ENCODE measurements at places on chromosomes 12 and 14. TPM values are rescaled to one million over a fixed set of nuclear protein-coding genes. Genes with fewer than 3 reads are reported as not detected.

The SERPINA3 gene
- 0.89 TPM for total RNA-seq

The TCL1B gene
- not detected for total RNA-seq

The TMPRSS12 gene
- total RNA-seq: not detected

The KLHDC1 gene
- 5.0 TPM for total RNA-seq

The VAMP1 gene
- 17.3 TPM for total RNA-seq

The OTX2 gene
- not detected for total RNA-seq

The PTGDR gene
- total RNA-seq: not detected

The GLS2 gene
- total RNA-seq: not detected

The TGM1 gene
- total RNA-seq: 1.3 TPM

The KRT3 gene
- not detected for total RNA-seq

The LRTM2 gene
- not detected for total RNA-seq

The KLRC1 gene
- not detected for total RNA-seq

The PGF gene
- 1.8 TPM for total RNA-seq

The GDF3 gene
- total RNA-seq: not detected

The CLEC14A gene
- total RNA-seq: not detected

The NANOG gene
- total RNA-seq: 0.13 TPM

The SERPINA4 gene
- not detected for total RNA-seq

The DBX2 gene
- not detected for total RNA-seq

The PAPLN gene
- total RNA-seq: 0.22 TPM

The HOXC6 gene
- 4.9 TPM for total RNA-seq

The ACSS3 gene
- total RNA-seq: 1.9 TPM

The KRT82 gene
- not detected for total RNA-seq

The KRT86 gene
- total RNA-seq: not detected

The OAS2 gene
- total RNA-seq: 1.0 TPM

The ANKRD33 gene
- total RNA-seq: not detected

The RAB15 gene
- 4.3 TPM for total RNA-seq

The PKP2 gene
- 0.13 TPM for total RNA-seq

The SMARCD1 gene
- 41.9 TPM for total RNA-seq

The EXD2 gene
- 10.9 TPM for total RNA-seq

The MYO1A gene
- total RNA-seq: not detected

The CMA1 gene
- not detected for total RNA-seq

The MYH7 gene
- total RNA-seq: not detected

The LGALS3 gene
- total RNA-seq: 363 TPM

The MYH6 gene
- not detected for total RNA-seq

The NEUROD4 gene
- not detected for total RNA-seq

The GLI1 gene
- total RNA-seq: 0.63 TPM

The C12orf42 gene
- total RNA-seq: not detected

The SLC6A15 gene
- 2.6 TPM for total RNA-seq

The LHX5 gene
- total RNA-seq: not detected

The INSM2 gene
- not detected for total RNA-seq

The LTB4R gene
- total RNA-seq: 2.4 TPM

The AQP6 gene
- not detected for total RNA-seq

The RAD51AP1 gene
- 13.1 TPM for total RNA-seq

The CYP46A1 gene
- total RNA-seq: 0.22 TPM

The NOS1 gene
- not detected for total RNA-seq

The FAM181A gene
- total RNA-seq: not detected

The OR4E2 gene
- not detected for total RNA-seq
